ENCODE measurements at places on chromosomes 3 and 15.

- DNase-seq = peak; percentile 32
These were observed 175.1 kb upstream of the ATP11B start for GRCh38 chr3:182618085-182618732.

GRCh38 chr15:40902605-40903561 is 8.6 kb downstream of the VPS18 start:
- DNase-seq = no peak

- no peak for DNase-seq
These were observed 155.6 kb upstream of the KCNH8 start for GRCh38 chr3:18992709-18993108.

- DNase-seq = peak; percentile 49
These were observed 203.8 kb downstream of the UACA start for GRCh38 chr15:70559265-70560239.

GRCh38 chr3:169790219-169790618 is 17.0 kb downstream of the MYNN start:
- DNase-seq = no peak

- DNase-seq = peak; percentile 70
These were observed 44.0 kb downstream of the MFSD1 start for GRCh38 chr3:158845765-158846350.

DNA sequence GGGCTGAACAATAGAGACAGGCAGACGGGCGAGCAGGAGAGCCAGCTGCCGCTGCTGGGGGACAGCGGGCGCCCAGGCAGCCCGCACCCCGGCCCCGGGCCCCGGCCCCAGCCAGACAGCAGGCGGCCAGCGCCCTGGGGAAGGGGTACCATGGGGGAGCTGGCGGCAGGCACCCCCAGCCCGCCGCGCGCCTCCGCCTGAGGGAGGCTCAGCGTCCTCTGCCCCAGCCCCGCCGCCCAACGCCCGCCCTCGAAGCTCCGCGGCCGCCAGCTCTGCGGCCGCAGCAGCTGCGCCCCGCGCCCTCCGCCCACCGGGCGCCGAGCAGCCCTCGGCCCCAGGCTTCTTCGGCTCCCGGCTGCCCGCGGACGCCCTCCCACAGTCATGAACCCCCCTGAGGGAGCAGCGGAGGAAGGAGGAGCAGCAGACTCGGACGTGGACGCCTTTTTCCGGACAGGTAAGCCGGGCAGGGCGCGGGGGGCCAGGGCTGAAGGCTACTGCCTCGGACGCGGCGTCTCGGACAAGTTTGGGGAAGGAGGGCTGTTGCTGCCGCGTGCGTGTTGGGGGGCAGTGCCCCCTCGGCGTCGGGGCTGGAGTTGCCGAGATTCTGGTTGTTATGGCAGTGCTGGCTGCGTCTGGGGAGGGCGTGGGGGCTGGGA is 41.6 kb upstream of the ROPN1 start:
- DNase-seq = peak; percentile 15
